OCI-LY7 (cell line): ENCODE measurements at places on chromosomes 2 and 18. TPM values are rescaled to one million over a fixed set of nuclear protein-coding genes. Genes with fewer than 3 reads are reported as not detected.
A peak's percentile ranks its signal among the peaks of the same experiment; 100 is the strongest.

DNA sequence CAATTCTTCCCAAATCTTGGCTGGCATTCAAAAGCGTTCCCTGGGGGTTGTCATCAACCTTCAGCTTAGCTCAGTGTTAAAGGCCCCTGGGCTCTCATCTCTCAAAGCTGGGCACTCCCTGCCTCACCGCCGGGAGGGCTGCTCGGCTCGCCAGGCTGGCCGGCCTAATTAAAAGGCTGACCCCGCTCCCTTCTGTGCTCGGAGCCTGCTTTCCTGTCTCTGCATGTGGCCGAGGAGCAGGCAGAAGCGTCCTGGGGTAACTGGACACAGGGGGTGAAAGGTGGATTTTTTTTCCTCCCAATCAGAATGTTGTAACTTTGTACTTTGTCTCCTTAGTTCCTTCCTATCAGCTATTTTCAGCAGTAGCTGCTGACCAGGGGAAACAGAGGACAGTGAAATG is 231.1 kb downstream of the GBX2 start:
- DNase-seq = no peak

- no peak for DNase-seq
Measured at GRCh38 chr2:154329510-154329909, 369.0 kb upstream of the KCNJ3 start.

GRCh38 chr18:11828786-11829432 is 22.3 kb upstream of the CHMP1B start:
- no peak for DNase-seq

- no peak for DNase-seq
Measured at GRCh38 chr2:40150266-40150665, 301.6 kb downstream of the SLC8A1 start.

DNA sequence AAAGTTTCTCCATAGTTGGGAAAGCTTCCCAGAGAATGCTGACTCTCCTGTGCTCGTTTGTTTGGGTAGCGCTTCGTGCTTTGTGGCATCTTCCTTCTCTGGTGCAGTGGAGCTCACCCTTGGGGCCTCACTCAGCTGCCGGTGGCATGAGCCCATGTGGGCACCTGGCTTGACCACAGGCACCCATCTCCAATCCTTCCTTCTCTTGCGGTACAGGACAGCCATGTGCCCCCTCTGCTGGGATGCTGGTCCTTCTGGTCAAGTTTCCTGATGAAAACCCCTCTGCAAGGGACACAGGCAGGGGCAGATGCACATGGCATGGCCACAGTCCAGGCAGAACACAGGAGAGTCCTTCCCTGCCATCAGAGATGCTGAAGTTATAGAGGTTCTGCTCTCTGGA is 555.9 kb upstream of the HS6ST1 start:
- no peak for DNase-seq

DNA sequence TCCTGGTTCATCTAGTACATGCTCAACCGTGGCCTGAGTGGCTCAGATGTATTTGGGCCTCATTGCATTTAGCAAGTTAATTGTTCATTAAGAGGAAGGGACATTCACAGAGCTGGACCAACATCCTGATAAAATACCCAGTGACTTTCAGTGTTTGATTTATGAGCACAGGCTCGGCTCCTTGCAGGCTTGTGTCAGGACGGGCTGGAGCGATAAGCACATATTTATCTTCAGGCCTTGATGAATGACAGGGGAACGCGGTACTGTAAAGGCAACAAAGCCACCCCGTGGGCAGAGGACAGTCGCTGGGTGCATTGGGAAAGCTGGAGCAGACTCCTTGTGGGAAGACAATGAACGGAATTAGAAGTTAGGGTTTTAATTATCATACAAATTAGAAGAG is 548.6 kb upstream of the HS6ST1 start:
- DNase-seq = no peak

DNA sequence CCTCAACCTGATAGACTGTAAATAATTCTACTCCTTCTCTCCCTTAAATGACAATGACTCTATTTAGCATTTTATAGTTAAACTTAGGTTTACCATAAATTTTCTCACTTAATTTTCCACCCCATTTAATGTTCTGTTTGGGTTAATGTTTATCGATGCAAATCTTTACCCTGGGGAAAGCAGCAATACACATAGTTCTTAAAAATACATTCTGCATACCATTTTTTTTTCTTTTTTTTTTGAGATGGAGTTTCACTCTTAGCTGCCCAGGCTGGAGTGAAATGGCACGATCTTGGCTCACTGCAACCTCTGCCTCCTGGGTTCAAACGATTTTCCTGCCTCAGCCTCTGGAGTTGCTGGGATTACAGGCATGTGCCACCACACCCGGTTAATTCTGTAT is 14.0 kb downstream of the STAM2 start:
- no peak for DNase-seq

DNA sequence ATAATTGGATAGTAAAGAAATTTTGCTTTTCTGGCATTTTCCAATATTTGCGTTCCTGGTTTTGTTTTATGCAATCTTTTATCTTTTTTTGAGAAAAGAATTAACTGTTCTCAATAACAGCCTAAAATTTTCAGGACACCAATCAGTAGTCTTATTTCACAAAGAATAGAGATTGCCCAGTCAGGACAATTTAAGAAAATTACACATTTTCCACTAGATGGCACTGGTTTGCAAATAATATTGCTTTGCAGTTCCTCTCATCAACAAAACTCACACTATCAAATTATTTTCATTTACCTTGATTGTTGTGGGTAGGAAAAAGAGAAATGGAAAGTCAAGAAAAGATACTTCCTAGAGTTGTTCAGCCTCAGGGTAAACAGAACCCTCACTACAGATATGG is 2.4 kb upstream of the RBM45 start:
- DNase-seq = peak; percentile 70

- no peak for DNase-seq
Measured at GRCh38 chr2:147327613-147328012, 517.2 kb upstream of the ACVR2A start.

DNA sequence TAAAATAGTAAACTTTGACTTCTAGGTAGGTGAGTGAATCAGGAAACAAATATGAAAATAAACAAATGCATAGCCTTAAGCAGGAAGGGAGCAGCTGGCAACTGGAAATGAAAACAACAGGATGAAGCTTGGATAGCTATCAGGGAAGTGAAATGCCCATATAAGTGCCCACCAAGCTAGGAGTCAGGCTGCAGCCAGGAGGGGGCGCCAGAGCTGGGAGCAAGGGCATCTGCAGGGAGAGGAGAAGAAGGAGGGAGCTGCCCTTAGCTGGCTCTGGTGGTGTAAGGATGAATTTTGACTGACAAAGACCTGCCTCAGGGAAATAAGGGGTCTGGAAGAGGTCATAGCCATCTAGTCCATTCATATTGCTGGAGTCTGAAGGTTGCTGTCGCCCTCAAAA is 298.3 kb downstream of the TDRD15 start:
- DNase-seq = peak; percentile 11

- peak; percentile 20 for DNase-seq
Measured at GRCh38 chr2:168160897-168161296, 86.5 kb downstream of the STK39 start.

GRCh38 chr2:200993097-200993496 is 29.6 kb upstream of the ORC2 start:
- no peak for DNase-seq

DNA sequence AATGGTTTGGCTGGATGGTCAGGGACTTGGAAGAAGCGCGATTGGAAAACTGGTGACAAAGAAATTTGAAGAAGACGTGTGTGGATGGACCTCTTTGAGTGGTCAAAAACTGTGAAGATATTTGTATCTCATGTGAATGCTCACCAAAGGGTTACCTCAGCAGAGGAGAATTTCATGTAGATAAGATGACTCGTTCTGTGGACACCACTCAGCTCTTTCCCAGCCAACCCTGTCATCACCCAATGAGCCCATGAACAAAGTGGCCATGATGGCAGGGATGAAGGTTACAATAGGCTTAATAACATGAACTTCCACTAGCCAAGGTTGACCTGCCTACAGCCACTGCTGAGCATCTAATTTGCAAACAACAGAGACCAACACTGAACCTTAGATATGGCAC is 248.3 kb downstream of the KCNE4 start:
- DNase-seq = no peak

DNA sequence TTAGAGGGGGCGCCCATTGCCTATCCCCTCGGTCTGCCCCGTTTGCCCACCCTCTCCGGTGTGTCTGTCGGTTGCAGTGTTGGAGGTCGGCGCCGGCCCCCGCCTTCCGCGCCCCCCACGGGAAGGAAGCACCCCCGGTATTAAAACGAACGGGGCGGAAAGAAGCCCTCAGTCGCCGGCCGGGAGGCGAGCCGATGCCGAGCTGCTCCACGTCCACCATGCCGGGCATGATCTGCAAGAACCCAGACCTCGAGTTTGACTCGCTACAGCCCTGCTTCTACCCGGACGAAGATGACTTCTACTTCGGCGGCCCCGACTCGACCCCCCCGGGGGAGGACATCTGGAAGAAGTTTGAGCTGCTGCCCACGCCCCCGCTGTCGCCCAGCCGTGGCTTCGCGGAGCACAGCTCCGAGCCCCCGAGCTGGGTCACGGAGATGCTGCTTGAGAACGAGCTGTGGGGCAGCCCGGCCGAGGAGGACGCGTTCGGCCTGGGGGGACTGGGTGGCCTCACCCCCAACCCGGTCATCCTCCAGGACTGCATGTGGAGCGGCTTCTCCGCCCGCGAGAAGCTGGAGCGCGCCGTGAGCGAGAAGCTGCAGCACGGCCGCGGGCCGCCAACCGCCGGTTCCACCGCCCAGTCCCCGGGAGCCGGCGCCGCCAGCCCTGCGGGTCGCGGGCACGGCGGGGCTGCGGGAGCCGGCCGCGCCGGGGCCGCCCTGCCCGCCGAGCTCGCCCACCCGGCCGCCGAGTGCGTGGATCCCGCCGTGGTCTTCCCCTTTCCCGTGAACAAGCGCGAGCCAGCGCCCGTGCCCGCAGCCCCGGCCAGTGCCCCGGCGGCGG is 1.7 kb downstream of the MYCN start:
- no peak for DNase-seq

DNA sequence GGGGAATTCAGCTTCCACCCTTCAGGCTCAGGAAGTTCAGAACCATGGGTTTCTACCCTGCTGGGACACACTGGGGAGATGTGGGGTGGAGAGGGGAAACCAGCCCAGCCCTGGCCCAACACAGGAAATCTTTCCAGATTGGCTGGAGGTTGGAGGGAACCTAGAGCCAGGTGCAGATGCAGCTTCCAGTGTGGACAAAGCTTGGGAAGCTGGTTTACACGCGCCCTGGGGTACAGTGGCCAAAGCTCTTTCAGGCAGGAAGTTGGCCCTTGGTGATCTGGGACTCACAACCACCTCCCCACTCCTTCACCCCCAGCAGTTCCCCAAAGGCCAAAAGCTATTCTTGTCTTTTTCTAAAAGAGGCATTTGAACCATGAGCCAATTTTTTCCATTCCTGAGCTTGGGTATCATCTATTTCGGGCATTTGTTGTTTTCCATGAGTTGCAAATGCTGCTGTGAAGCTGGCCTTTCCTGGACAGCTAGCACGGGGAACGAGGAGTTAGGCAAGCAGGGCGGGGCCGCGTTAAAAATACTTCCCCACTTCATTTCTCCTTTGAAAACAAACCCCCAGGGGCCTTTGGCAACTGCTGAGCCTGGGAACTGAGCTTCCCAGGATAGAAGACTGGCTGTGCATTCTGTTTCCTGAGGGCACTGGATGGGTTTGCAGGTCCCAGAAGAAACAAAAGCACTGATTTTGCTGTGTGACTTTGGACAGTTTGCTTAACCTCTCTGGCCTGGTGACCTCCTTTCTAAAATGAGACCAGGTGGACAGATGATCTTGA is 3.1 kb upstream of the ARID5A start:
- no peak for DNase-seq

- DNase-seq = no peak
Measured at GRCh38 chr2:120314690-120315366, 31.1 kb upstream of the INHBB start.

DNA sequence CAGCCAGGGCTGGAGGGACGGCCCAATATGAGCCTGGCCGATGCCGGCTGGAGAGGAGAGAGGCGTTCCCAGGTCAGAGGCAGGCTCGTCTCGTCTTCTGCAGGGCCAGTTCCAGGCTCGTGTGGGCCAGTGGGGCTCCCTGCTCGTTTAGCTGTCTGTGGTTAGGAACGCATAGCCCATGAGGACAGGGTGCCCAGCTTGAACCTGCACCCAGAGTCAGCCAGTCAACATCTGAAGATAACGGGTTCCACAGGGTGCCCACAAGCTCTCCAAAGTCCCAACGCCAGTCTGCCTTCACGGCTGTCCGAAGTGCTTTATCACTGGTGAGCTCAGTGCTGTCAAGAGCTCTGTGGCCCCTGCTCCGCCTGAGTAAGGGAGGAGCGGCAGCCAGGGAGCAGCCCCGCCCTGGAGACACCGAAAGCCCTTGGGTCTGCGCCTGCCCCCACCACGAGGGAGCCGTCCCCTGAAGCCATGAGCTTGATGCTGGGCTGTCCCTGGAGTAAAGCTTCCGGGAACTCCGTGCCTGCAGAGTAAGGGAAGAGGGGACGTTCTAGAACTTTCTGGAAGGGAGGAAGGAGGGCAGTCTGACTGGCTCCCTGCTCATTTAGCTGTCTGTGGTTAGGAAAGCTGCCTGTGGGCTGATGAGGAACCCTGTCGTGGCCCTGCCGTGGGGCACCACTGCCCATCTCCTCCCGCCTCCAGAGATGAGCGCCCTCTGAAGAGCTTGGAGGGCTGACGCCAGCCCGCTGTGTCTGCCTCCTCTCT is 2.7 kb upstream of the HSBP1L1 start:
- no peak for DNase-seq

- no peak for DNase-seq
Measured at GRCh38 chr2:201196003-201196402, 13.1 kb downstream of the CASP10 start.

DNA sequence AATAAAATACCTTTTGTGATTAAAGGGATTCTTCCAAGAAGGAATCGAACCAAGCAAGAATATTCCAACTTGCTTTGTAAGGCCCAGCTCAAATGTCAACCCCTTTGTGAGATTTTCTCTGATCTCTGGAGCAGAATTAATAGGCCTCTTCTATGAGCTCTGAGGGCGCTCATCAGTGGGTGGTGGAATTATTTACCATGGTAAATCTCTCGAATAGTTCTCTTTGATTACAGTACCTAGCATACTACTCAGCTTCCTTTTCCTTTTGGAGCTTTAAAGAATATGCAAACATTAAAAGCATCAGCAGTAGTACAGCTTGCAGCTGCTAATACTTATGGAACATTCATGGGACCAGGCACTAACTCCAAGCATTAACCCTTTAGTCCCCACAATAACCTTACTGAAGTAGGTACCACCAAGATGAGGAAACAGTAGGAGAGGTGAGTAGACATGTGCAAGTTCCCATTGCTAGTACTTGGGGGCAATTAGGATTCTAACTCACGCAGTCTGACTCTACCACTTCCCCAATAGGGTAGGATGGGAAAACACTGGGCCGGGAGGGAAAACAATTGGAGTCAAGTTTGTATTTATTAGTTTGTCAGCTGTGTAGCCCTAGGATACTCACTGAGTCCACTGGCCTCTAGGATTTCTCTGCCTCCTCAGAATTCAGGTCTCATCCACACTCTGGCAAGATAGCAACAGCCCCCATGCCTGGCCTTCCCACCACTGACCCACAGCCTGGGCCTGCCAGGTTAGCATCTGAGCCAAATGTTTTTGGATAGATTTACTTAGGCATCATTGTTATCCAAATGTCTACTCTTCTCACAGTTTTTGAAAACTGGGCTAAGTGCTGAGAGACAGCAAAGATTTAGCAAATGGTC is 21.7 kb downstream of the ADD2 start:
- no peak for DNase-seq

GRCh38 chr2:41963661-41964525 is 83.9 kb upstream of the PKDCC start:
- no peak for DNase-seq

Gene CNNM4
- 5.9 and 6.4 TPM in 2 replicates for total RNA-seq

Gene NAT8
- not detected in 2 replicates for total RNA-seq

Gene ASXL3
- total RNA-seq = 2.6 and 3.9 TPM in 2 replicates

Gene MAP4K3
- 17.5 and 19.1 TPM in 2 replicates for total RNA-seq

Gene RNF25
- 24.0 and 25.7 TPM in 2 replicates for total RNA-seq

Gene NT5C1B
- not detected in 2 replicates for total RNA-seq

Gene PSMA8
- 0.19 and 0.37 TPM in 2 replicates for total RNA-seq

Gene C2orf42
- total RNA-seq = 19.0 and 21.3 TPM in 2 replicates
